ENCODE measurements at places on chromosomes 2 and 18.

- no peak for DNase-seq
Observed at GRCh38 chr2:55743583-55743982, 49.9 kb upstream of the PNPT1 start.

DNA sequence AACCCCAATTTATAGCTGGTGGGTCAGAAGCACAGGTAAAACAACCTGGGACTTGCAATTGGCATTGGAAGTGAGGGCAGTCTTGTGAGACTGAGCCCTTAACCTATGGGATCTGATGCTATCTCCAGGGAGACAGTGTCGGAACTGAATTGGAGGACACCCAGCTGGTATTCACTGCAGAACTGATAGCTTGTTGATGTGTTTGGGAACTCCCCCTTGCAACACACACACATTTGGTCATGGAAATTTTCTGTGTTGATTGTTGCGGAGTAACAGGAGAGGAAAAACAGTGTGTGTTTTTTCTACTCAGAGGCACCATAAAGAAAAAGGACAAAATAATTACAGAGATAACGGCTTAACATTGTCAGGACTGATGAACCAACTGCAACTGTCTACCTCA, 16.1 kb downstream of the TPGS2 start:
- no peak for DNase-seq

GRCh38 chr2:102284611-102285010, 26.8 kb upstream of the IL1RL1 start:
- no peak for DNase-seq

DNA sequence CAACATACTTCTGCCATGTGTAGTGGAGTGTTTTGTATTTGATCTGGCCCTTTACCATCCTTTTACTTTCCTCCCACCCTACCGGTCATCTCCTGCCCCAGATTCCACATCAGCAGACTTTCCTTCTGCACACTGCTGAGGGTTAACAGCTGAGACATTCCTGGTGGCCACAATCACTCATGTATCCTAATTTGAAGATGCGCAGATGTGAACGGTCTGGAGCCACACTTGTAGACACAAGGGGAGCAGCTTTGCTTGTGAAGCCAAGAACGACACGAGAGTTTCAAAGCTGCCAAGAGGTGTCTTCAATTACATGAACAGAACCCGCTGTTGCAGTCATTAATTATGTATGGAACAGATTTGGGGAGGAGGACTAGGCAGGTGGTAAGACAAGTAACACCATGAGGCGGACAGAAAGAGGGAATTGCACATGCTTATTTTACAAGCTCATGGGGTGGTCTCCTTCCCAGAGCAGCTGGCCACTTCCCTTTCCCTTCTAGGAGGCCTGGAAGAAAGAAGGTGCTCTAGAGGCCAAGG, 260.7 kb upstream of the KLHL29 start:
- no peak for DNase-seq

- DNase-seq: no peak
Observed at GRCh38 chr18:45688833-45689232, 35.1 kb upstream of the SLC14A1 start.

GRCh38 chr2:99150706-99151105, 4.0 kb downstream of the TSGA10 start:
- DNase-seq: no peak

DNA sequence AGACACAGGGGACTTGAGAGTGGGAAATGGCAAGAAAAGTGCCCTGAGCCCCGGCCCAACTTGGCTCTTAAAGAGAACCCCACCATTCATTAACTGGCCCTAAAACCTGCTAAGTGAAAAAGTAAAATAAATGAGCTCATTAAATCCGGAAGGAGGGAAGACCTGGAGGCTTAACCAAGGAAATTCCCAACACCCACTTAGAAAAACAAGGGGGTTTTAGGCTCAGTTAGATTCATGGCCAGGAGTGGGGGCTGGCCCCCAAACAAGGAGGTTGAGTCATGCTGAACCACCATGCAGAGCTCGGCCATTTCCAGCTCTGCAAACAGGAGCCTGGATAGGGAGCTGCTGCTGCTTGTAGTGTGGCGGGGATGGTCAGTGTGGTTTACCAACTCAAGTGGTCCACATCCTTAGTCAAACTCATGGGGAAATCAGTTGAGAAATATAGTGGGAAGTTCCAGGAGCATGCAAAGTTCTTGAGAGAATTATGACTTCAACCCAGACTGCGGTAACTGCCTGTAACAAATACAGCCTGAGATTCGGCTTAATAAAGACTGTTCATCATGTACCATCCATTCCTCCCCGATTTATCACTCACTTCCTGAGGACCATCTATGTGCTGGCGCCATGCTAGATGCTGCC, 39.7 kb upstream of the MRPL19 start:
- no peak for DNase-seq

DNA sequence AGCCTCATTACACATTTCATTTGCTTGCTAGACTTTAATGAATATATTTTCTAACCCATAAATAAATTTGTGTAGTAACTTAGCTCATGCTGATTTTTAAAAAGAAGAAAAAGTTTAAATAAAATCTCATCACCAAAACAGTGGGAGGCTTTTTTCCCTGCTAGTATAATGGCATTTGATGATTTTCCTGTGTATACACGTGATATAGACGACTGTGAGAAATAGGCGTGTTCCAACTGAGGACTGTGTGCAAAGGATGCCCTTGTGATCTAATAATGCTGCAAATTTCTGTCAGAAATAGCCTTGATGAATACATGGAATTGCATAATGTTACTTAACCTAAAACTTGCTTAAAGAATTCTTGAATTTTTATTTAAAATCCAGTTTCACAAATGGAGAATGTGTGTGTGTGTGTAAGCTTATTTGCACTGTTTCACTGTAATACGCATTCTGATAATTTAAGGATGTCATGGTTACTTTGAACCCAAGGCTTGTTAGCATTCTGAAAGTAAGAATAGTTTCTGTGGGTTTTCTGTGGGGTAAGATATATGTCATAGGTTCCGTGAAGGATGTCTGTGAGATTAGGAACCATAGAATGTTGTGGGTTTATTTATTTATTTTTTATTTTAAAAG, 178.0 kb downstream of the DLGAP1 start:
- DNase-seq: no peak

- DNase-seq: no peak
Observed at GRCh38 chr2:171057575-171057974, 103.1 kb downstream of the TLK1 start.

GRCh38 chr2:112077814-112078213, 22.7 kb downstream of the TMEM87B start:
- no peak for DNase-seq

- no peak for DNase-seq
Observed at GRCh38 chr2:40439473-40439872, 12.4 kb downstream of the SLC8A1 start.

- no peak for DNase-seq
Observed at GRCh38 chr2:20532634-20533437, 86.0 kb downstream of the RHOB start.

GRCh38 chr18:37571266-37571665, 5.7 kb upstream of the CELF4 start:
- DNase-seq: no peak

GRCh38 chr2:236136538-236136937, 31.6 kb downstream of the GBX2 start:
- DNase-seq: no peak

GRCh38 chr2:200585730-200586643, at the start of gene AOX1:
TSS of gene AOX1 (plus strand) at chr2:200586014. CDS start at chr2:200586109, 95 bp downstream.
- peak; percentile 87 for DNase-seq

DNA sequence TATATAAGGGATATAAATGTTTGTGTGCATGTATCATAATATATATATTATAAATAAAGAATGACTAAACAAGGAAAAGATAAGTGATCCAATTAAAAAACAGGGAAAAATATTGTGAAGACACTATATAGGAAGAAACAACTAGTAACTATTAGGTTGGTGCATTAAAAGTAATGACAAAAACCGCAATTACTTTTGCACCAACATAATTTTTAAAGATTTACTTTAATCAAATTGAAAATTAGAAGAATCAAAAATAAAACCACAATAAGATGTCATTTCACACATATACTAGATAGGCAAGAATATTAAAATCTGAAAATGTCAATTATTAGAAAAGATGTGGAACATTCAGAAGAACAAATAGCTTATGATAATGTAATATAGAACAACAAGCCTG, 595.9 kb downstream of the KCNJ3 start:
- no peak for DNase-seq

DNA sequence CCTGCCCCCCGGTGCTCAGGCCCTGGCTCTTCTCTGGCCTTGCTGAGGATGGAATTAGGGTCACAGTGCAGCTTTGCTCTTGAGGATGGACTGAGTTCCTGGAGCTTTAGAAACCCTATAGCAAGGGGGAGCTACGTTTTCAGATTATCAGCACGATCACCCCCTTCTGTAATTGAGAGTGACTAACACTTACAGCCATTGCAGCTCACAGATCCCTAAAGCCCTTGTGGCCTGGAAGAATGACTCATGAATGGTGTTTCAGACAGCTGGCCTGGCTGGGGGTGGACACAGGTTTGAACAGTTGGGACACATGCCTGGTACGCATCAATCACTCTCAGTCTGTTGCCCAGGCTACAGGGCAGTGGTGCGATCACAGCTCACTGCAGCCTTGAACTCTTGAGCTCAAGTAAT, 79.7 kb upstream of the IGFBP5 start:
- DNase-seq: peak; percentile 86

- DNase-seq: no peak
Observed at GRCh38 chr2:102176172-102176571, 10.7 kb upstream of the IL1RL2 start.
